ENCODE measurements at places on chromosomes 1 and 21.

DNA sequence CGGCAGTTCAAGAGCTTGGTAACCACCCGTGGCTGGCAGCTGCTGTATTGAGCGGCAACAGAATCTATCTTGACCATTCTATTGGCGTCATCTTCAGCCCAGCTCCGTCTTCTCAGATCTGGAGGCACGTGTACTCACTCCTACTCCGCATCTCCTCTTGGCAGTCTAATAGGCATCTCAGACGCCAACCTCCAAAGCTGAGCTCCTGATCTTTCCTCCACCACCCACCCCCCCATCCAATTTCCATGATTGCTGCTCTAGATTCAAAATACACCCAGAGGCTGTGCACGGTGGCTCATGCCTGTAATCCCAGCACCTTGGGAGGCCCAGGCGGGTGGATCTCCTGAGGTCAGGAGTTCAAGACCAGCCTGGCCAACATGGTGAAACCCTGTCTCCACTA is 84.6 kb upstream of the CASZ1 start:
- no peak for DNase-seq

GRCh38 chr1:35660581-35661473 is 19.5 kb upstream of the PSMB2 start:
- no peak for DNase-seq

GRCh38 chr1:147527941-147528936 is 13.1 kb upstream of the BCL9 start:
- no peak for DNase-seq

GRCh38 chr21:43825936-43826622 is 36.7 kb downstream of the RRP1 start:
- no peak for DNase-seq

GRCh38 chr1:29579821-29580425 is 343.6 kb downstream of the PTPRU start:
- no peak for DNase-seq

- no peak for DNase-seq
These were observed 197.6 kb downstream of the BACH1 start for GRCh38 chr21:29496337-29496736.

GRCh38 chr1:227998374-227999055 is 8.3 kb upstream of the WNT3A start:
- no peak for DNase-seq

GRCh38 chr1:46425726-46426125 is 31.6 kb downstream of the FAAH start:
- no peak for DNase-seq

- DNase-seq: no peak
These were observed 176.1 kb downstream of the GRIK1 start for GRCh38 chr21:29763674-29764073.

DNA sequence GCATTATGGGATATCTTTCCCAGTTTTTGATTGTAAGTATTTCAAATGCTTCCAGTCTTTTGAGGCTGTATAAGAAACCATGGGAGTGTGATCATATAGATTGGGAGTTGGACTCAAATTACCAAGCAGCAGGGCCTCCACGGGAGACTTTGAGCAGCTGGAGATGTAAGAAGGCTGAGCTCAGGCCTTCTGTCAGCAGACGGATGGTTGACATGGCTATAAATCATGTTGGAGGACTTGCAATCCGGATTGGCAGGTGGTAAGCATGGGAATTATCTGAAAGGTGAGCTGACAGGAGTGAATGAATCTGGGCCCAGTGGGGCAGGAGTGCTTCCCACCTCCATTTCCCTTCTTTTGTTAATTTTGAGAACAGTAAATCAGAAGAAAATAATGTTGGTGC is 83.2 kb upstream of the PPM1J start:
- no peak for DNase-seq

DNA sequence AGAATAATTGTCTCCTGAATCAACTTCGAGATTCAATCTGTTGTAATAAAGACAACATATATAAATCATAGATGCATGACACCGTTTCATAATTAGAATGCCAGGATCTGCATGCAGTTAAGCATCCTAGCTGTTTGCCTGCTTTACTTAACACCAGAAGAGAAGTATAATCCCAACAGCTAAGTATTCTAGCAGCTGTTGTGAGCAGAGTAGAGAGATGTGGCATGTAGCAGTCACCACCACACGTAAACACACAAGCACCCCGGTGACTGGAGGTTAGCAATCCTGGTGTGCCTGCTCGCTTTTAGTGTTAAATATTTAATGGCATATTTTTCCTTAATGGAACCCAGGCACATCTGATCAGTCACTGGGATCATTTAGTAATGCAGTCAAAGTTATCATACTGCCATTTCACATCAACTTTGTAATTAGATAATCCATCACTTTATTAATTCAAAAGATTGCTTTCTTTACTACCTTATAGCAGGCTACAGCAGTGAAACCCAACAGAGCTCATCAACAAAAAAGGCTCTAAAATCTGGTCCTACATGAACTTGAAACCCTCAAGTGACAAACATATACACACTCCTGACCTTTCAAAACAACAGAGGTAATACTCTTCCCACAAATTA is 187.9 kb downstream of the SMYD3 start:
- no peak for DNase-seq

DNA sequence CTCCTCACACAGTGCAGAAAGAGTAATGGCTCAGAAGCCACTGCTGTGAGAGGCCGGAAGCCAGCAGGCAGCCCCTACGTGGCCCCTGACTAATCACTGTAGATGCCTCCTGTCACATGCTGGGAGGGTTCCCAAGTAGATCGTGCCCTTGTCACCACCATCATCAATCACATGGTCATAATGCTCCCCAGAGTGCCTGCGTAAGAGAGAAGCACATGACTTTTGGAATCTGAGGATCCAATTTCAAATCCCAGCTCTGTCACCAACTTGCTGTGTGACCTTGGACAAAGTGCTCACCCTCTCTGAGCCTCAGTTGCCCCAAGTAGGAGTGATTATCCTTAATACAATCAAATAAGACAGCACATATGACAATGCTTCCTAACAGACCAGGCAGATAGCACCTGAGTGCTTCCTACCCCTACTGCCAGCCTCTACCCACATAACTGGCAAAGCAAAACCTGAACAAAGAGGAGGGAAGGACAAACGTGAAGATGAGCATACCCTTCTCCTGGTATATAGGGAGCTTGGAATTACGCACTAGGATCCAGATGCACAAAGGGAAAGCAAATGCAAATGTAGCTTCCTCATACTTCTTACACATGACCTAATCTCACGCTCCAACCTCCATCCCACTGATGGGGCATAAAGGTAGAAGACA is 65.7 kb downstream of the SDC3 start:
- DNase-seq: no peak

DNA sequence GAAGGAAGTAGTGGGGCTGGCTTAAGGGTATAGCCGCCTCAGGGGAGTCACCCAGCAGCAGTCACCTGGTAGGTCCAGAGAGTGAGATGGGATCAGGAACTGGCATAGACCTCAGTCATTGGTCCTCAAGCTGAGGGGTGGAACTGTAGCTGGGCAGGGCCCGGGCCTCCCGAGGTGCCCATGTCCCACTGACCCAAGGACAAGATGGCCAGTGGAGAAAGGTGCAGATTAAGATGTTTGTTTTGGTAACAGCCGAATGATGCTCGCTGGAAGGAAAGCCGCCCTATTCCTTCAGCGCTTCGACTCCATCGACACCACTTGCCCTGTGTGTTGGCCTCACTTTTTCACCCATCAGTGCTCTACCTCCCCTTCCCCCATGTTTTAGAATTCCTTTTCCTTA is 16.4 kb downstream of the COL9A2 start:
- DNase-seq: no peak

DNA sequence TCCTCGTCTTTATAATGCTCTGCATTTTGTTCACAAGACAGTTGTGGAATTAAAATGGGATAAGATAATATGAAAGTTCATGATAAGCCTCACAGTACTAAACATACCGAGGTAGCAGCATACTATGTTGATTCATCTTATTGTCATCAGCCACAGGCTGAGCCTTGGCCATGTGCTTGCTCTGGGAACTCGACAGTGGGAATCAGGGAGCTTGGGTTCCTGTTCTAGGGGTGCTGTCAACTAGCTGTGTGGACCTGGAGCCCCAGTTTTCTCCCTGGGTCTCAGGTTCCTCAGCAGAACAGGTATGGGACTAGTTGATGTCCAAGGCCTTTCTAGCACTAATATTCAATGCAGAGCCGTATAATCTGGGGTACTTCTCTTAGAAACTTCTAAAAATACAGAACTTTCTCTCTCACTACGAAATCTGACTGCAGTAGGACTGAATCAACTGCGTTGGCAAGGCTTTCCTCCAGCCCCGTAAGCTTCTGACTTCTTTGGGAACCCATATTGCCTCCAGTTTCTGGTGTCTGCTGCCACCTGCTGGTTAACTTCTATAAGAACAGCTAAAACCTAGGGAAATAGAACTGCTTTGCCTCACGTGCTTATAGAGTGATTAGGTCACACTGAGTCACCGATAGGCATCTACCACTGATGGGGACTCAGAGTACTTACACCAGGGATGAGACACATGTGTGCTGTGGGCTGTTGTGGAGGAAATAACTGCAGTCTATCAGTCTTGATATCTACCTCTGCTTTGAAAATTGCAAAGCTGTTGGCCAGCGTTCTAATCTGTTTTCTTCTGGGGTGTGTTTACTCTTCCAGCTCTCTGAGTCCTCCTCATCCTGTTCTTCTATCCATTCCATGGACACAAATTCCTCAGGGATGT is 110.9 kb downstream of the RGL1 start:
- DNase-seq: no peak

DNA sequence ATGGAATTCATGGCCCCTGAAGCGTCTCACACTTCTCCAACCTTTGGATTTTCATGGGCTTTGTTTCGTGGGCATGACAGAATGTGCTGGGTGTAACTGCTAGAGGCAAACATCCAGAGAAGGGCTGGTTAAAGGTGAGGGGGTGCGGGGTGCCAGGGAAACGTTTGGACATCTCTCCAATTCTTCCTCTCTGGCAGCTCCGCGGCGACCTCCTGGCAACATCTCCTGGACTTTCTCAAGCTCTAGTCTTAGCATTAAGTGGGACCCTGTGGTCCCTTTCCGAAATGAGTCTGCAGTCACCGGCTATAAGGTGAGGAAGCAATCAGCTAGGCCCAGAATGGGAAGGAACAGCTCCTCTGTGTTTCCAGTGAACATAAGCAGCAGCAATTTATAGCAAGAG is 12.0 kb downstream of the TMEM81 start:
- DNase-seq: no peak

Data from activated B cell treated with CpG ODN at 0.5 μM for 24 hours (primary cell).